Activated CD4-positive, alpha-beta T cell treated with anti-CD3 and anti-CD28 coated beads, Interleukin-2, amount 10 ng/mL, durations not matched to agents 24 days and 14 days (primary cell): ENCODE measurements at places on chromosomes 11 and 22. TPM values are rescaled to one million over a fixed set of nuclear protein-coding genes. Genes with fewer than 3 reads are reported as not detected.

DNA sequence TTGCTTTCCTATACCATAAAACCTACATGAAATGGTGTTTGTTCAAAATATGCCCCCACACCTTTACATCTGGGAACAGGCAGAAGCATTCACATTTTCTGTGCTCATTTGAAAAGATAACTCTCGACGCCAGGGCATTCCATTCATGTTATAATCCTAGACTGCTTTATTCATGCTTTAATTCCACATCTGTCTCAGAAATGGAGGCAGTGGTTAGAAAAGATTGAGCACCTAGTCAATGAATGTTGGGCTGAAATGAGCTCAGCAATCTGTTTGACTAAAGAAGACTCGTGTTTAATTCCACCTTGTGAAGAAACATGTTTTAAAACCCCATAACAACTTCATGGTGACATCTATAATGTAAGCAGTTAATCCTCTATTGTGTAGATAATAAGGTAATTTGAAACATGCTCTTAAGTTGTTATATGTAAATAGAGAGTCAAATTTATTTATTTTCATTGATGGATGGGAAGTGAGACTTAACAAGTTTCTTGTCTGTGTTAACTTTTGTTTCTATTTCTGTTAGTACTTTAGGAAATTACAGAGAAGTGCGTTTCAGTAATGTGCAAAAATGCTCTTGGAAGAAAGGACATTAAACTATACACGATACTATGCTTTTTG is 217.5 kb downstream of the DDX10 start:
- H3K4me1 ChIP-seq = no peaks in the 10 kb centered on the region
- no peaks in the 10 kb centered on the region for H3K27me3 ChIP-seq
- H3K4me3 ChIP-seq = no peak overlapping the region
- no peak for DNase-seq

- H3K36me3 ChIP-seq = no peaks in the 10 kb centered on the region
- peaks cover 10% of the 10 kb centered on the region for H3K27me3 ChIP-seq
- H3K27ac ChIP-seq = no peak overlapping the region
- no peaks in the 10 kb centered on the region for H3K4me1 ChIP-seq
- H3K4me3 ChIP-seq = no peak overlapping the region
Observed at GRCh38 chr11:128246810-128247594, 340.4 kb downstream of the ETS1 start.

GRCh38 chr11:1302461-1303125 is 6.8 kb downstream of the TOLLIP start:
- no peak for DNase-seq
- no peak overlapping the region for H3K27ac ChIP-seq
- H3K27me3 ChIP-seq = no peaks in the 10 kb centered on the region
- H3K4me1 ChIP-seq = peaks cover 8% of the 10 kb centered on the region
- peaks cover 5% of the 10 kb centered on the region for H3K36me3 ChIP-seq

DNA sequence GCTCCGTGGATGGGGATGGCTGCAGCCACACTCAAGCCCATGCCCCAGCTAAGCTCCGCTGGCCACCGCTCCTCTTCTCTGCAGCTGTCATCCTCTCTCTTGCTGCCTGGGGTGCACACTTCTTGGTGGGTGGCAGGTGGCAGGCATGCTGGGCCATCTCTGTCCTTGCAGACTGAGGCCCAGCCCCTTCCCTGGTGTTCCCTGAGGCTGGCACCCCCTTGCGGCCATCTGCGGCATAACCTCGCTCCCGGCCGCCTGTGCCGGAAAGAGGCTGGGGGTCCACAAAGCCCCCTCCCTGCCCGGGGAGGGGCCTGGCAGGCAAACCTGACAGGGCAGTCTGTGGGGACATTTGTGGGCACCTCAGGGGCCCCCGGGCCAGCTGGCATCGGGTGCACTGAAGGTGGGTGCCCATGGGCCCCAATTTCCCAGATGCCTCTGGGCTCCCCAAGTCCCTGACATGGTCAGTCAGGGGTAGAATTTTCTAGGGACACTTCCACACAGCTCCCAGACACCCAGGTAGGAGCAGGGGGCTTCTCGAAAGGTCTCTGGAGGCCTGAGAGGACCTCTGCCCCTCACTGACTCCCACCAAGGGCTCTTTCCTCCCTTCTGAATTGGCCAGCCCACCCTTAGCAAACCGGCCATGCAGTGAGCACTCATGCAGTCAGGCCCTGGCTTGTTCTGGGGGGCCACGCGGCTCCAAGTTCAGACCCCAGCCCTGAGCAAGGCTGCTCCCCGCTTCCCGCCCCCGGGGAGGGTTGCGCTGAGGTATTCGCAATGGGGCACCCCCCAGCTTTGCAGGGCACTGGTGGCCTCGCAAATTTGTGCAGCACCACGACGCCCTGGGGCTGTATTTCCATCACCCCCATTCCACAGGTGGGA is 23.5 kb upstream of the TH start:
- no peak overlapping the region for H3K4me3 ChIP-seq
- peaks cover 9% of the 10 kb centered on the region for H3K4me1 ChIP-seq
- no peaks in the 10 kb centered on the region for H3K36me3 ChIP-seq
- peaks cover 11% of the 10 kb centered on the region for H3K27me3 ChIP-seq
- no peak overlapping the region for H3K27ac ChIP-seq
- DNase-seq = peak; percentile 86

- DNase-seq = no peak
- no peaks in the 10 kb centered on the region for H3K36me3 ChIP-seq
Observed at GRCh38 chr11:81960443-81960842, 773.2 kb downstream of the FAM181B start.

GRCh38 chr11:96337541-96338431 is 5.2 kb downstream of the MAML2 start:
- peak overlapping the region; percentile 93 for H3K27ac ChIP-seq
- H3K27me3 ChIP-seq = no peaks in the 10 kb centered on the region
- peaks cover 28% of the 10 kb centered on the region for H3K36me3 ChIP-seq
- peaks cover 73% of the 10 kb centered on the region for H3K4me1 ChIP-seq
- H3K4me3 ChIP-seq = peak overlapping the region; percentile 95

- H3K27ac ChIP-seq = peak overlapping the region; percentile 21
- peaks cover 39% of the 10 kb centered on the region for H3K36me3 ChIP-seq
- H3K4me3 ChIP-seq = peak overlapping the region; percentile 65
- DNase-seq = peak; percentile 73
Observed at GRCh38 chr11:68468217-68468828, 7.8 kb downstream of the PPP6R3 start.

GRCh38 chr11:67355023-67355793 is 1.9 kb upstream of the POLD4 start:
- H3K27me3 ChIP-seq = peaks cover 13% of the 10 kb centered on the region
- peaks cover 2% of the 10 kb centered on the region for H3K36me3 ChIP-seq
- no peak for DNase-seq
- H3K4me3 ChIP-seq = no peak overlapping the region
- H3K27ac ChIP-seq = peak overlapping the region; percentile 98

GRCh38 chr11:23976841-23977271 is 520.0 kb upstream of the LUZP2 start:
- H3K4me3 ChIP-seq = no peak overlapping the region
- no peaks in the 10 kb centered on the region for H3K27me3 ChIP-seq
- no peak for DNase-seq
- no peaks in the 10 kb centered on the region for H3K4me1 ChIP-seq
- H3K36me3 ChIP-seq = no peaks in the 10 kb centered on the region

DNA sequence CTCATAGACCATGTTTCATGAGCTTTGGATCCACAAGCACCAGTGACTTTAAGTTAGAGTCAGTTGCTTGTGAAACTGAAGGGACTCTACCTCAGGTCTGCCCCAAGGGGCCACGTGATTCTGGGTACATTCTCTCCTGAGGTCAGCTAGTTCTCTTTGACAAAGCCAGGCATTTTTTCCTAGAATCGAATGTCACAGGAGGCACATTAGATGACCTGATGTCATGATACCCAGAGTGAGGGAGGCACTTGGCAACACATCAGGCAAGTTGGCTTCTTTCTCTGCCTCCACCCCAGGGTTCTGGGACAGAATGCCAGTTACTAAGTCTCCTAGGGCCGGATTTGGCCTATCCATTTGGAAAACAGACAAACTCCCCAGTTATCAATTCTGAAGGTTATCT is 93.0 kb downstream of the APIP start:
- no peak for DNase-seq
- peaks cover 11% of the 10 kb centered on the region for H3K4me1 ChIP-seq
- H3K4me3 ChIP-seq = no peak overlapping the region
- H3K36me3 ChIP-seq = no peaks in the 10 kb centered on the region

GRCh38 chr11:76074148-76075095 is 131.9 kb downstream of the WNT11 start:
- DNase-seq = no peak
- no peaks in the 10 kb centered on the region for H3K4me1 ChIP-seq
- H3K36me3 ChIP-seq = peaks cover 4% of the 10 kb centered on the region
- no peak overlapping the region for H3K27ac ChIP-seq
- no peak overlapping the region for H3K4me3 ChIP-seq

DNA sequence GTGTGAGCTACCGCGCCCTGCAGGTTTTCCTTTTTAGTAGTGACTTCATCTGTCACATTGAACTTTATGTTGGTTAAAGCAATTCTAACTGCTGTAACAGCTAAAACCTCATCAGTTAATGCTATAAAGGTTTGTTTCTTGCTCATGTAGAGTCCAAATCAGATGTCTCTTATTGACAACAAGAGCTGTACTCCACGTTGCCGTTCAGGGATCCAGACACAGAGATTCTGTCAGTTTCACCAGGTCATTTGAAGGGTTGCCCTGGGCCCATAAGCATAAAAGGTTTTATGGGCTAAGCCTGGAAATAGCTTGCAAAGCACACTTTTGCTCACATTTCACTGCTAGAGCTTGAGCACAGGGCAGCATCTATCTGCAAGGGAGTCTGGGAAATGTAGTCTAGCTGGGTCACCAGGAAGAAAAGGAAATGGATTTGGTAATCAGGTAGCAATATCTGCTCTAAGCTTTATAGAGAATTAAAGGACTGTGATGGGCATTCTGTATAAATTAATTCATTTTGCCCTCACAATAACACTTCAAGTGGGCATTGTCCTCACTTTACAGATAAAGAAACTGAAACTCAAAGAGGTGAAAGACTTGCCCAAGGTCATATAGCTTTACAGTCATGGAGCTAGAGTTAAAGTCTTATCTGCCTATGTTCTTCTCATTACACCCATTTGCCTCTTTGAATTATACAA is 25.2 kb upstream of the PTPRJ start:
- no peak for DNase-seq
- no peak overlapping the region for H3K4me3 ChIP-seq
- no peaks in the 10 kb centered on the region for H3K27me3 ChIP-seq
- H3K4me1 ChIP-seq = peaks cover 15% of the 10 kb centered on the region
- H3K36me3 ChIP-seq = no peaks in the 10 kb centered on the region

DNA sequence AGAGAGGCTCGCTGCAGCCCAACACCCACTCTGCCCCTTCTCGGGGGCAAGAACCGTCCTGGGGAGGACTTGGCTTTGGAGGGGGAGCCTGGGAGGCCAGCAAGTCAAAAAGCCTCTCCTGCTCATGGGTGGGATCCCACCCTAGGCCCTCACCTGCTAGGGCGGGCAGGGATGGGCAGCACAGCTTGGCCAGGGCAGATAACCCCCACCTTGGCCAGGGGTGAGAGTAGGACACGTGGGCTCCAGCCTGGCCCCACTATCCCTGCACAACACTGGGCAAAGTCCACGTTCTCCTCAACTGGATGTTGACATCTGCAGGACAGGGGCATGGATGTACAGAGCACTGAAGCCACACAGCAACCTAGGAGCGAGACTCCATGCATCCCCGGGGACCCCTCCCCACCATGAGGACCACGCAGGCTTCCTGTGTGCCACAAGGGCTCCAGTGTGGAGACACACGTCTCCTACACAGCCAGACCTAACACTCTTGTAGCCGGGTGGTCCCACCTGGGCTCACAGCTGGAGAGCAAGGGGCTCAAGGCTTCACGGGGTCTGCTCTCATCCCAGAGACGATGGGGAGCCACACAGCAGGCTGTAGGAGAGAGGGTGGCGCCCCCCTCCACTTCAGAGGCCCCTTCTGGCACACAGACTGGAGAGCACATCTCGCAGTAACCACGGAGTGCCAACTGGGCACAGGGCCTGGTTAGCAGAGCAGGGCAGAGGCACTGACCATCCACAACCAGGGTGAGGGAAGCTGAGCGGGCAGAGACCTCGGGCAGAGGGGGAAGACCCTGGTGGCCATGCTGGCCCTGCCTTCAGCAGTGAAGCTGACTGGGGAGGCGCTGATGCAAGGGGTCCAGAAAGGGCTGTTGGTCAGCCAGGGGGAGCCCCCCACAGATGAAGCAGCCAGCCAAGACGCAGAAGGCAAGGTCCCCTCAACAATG is 171.1 kb downstream of the CRYBB2 start:
- no peak overlapping the region for H3K27ac ChIP-seq
- no peaks in the 10 kb centered on the region for H3K27me3 ChIP-seq
- H3K4me3 ChIP-seq = no peak overlapping the region
- H3K36me3 ChIP-seq = no peaks in the 10 kb centered on the region
- peaks cover 38% of the 10 kb centered on the region for H3K4me1 ChIP-seq
- no peak for DNase-seq

GRCh38 chr11:91124363-91124762 is 901.5 kb upstream of the CHORDC1 start:
- H3K4me3 ChIP-seq = no peak overlapping the region
- H3K4me1 ChIP-seq = no peaks in the 10 kb centered on the region
- H3K36me3 ChIP-seq = no peaks in the 10 kb centered on the region
- H3K27me3 ChIP-seq = no peaks in the 10 kb centered on the region
- no peak overlapping the region for H3K27ac ChIP-seq

GRCh38 chr11:71996946-71997345 is 1.8 kb upstream of the IL18BP start:
- H3K4me3 ChIP-seq = no peak overlapping the region
- H3K36me3 ChIP-seq = peaks cover 23% of the 10 kb centered on the region
- DNase-seq = no peak
- H3K4me1 ChIP-seq = peaks cover 23% of the 10 kb centered on the region
- H3K27me3 ChIP-seq = no peaks in the 10 kb centered on the region
- H3K27ac ChIP-seq = no peak overlapping the region

- H3K36me3 ChIP-seq = peaks cover 2% of the 10 kb centered on the region
- peaks cover 79% of the 10 kb centered on the region for H3K27me3 ChIP-seq
- peak overlapping the region; percentile 72 for H3K4me3 ChIP-seq
- DNase-seq = peak; percentile 53
- H3K4me1 ChIP-seq = peaks cover 29% of the 10 kb centered on the region
- no peak overlapping the region for H3K27ac ChIP-seq
Observed at GRCh38 chr11:14972581-14973495, 687 bp upstream of the CALCA start.

DNA sequence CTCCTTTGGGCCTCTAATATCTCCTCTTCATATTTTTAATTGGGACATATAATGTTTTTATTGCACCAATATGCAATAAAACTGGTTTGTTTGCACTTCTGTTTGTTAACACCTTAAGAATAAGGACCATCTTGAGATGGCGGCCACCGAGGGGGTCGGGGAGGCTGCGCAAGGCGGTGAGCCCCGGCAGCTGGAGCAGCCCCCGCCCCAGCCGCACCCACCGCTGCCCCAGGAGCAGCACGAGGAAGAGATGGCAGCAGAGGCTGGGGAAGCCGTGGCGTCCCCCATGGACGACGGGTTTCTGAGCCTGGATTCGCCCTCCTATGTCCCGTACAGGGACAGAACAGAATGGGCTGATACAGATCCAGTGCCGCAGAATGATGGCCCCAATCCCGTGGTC is 49.6 kb upstream of the EED start:
- H3K36me3 ChIP-seq = peaks cover 3% of the 10 kb centered on the region
- H3K4me3 ChIP-seq = no peak overlapping the region
- peaks cover 36% of the 10 kb centered on the region for H3K4me1 ChIP-seq
- no peaks in the 10 kb centered on the region for H3K27me3 ChIP-seq

- H3K36me3 ChIP-seq = no peaks in the 10 kb centered on the region
- H3K27ac ChIP-seq = no peak overlapping the region
- H3K4me1 ChIP-seq = no peaks in the 10 kb centered on the region
- H3K27me3 ChIP-seq = peaks cover 16% of the 10 kb centered on the region
- H3K4me3 ChIP-seq = no peak overlapping the region
Observed at GRCh38 chr22:42427167-42427566, 5.0 kb downstream of the NFAM1 start.

CLCF1 gene
- total RNA-seq = 0.63 and 0.66 TPM in 2 replicates

NAALADL1 gene
- 12.5 and 13.0 TPM in 2 replicates for total RNA-seq

FAM180B gene
- 0.19 and 0.28 TPM in 2 replicates for total RNA-seq

RAB3IL1 gene
- total RNA-seq = 0.12 and 0.26 TPM in 2 replicates

LRP4 gene
- 0.12 and 0.31 TPM in 2 replicates for total RNA-seq

TRIM49 gene
- total RNA-seq = not detected in 2 replicates

C11orf87 gene
- total RNA-seq = not detected in 2 replicates

SLC22A9 gene
- total RNA-seq = not detected in 2 replicates
